Ovary (tissue), 10 donors: ENCODE measurements at places on chromosomes 2 and 18. TPM values are rescaled to one million over a fixed set of nuclear protein-coding genes. Genes with fewer than 3 reads are reported as not detected.

The SLC4A5 gene
- 1.5 TPM for total RNA-seq

The SLC19A3 gene
- total RNA-seq = 2.6 TPM

DNA sequence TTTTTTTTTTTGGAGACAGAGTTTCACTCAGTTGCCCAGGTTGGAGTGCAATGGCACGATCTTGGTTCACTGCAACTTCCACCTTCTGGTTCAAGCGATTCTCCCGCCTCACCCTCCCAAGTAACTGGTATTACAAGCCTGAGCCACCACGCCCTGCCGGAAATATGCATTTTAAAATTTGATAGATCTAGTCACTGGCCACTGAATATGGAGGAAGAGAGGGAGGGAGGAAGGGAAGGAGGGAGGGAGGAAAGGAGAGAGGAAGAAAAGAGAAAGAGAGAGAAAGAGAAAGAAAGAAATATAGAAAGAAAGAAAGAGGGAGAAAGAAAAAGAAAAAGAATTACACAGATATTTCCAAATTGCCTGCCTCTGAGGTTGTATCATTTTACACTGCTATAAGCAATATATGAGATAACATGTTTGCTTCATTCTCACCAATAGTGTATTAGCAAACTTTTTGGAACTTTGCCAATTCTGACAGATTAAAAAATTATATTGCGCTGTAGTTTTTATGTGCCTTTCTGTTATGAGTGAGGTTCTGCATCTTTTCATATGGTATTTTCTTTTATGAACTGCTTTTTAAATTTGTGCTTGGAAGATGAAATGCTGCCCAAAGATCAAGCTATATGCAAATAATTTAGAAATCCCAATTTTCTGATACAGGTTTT is 161.2 kb upstream of the MAP3K20 start:
- DNase-seq = no peak

GRCh38 chr2:43925431-43925830 is 70.4 kb downstream of the LRPPRC start:
- no peak for DNase-seq

The CGREF1 gene
- total RNA-seq = 23.9 TPM

The NAB1 gene
- 53.7 TPM for total RNA-seq

DNA sequence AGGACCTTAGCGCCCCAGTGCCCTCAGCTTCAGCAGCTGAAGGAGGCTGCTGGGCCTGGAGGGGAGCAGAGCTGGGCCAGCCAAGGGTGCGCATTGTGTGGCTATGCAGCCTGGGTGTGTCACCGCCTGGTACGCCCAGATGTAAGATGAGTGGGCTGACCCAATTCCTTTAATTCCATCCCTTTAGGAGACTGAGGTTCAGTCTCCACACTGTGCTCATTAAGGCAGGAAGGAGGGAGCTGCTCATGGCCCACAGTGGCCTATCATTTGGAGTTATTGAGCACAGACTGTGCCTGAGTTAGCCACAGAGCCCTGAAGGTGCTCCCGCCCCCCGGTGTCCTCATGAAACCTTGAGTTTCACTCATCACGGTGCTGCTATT is 194.1 kb upstream of the GLI2 start:
- no peak for DNase-seq

DNA sequence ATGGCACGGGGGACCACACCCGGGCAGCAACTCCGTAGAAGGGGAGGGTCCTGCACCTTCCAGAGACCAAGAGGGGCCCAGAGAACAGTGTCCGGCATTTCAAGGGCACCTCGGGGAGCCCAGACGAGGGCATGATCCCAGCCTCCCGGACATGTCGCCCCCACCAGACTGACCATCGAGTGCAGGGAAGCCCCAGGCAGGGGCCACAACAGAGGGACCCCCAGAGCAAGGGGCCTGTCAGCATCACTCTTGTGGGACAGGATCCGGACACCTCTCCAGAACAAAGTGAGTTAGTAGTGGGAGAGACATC is 50.4 kb upstream of the CTDP1 start:
- DNase-seq = no peak

The ADGRF3 gene
- total RNA-seq = not detected

DNA sequence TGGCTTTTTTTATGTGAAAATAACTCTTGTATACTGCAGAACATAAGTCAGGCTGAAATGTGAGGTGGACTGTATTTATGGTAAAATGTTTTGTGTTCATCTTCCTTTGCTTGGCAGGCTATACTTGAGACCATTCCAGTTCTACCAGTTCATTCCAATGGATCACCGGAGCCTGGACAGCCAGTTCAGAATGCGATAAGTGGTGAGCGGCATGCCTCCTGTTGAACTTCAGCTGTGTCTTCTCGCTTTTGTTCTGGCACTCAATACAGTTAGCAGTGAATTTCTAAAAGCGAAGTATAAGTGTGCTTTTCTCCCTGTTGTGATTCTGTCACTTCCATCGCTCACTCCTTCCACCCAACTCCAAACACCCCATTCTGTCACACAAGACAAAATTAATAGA is 138.5 kb downstream of the ARHGAP28 start:
- no peak for DNase-seq
